ENCODE measurements at places on chromosomes 5 and 9. TPM values are rescaled to one million over a fixed set of nuclear protein-coding genes. Genes with fewer than 3 reads are reported as not detected.

DNA sequence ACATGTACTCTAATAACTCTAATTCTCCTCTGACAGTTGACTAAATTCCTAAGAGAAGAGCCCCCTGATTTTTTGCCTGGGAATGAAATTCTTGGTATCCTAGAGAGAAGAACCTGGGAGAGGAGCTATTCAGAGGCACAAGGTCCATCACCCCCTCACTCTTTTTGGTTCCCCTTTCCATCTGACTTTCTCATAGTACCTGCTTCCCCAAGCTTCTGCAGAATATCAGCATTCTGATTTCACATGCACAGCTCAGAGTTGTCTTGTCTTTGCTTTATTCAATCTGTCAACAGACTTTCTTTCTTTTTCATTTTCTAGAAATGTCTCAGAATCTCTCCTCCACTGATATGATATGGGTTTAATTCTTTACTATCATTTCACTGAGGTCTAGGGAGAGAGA is 141.5 kb upstream of the FBXL17 start:
- DNase-seq = no peak

Gene FBXL7
- 21.2 TPM for total RNA-seq

GRCh38 chr9:88583901-88584596 is 49.1 kb downstream of the NXNL2 start:
- DNase-seq = no peak

GRCh38 chr5:174618589-174618988 is 105.8 kb upstream of the MSX2 start:
- no peak for DNase-seq

DNA sequence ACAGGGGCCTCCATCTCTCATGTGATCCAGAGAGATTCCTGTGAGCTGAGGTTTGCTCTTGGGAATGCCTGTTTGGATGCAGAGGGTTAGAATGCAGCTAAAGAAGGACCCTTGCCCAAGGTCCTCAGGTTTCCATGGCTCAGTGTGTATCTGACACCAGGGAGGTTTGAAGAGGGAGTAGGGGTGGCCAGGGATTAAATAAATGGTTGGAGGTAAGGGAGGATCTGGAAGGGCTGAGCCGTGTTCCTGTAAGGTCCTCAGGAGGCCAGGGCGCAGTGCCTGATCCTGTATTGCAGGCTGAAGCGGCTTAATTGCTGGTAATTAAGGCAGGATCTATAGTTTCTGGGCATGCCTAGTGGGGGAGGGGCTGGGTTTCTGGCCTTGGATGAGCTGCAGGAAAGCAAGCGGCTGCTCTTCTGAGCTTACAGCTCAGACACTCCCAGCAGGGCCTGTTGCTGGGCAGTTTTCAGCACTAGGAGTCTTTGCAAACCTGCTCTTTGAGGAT is 41.5 kb upstream of the MAP1B start:
- no peak for DNase-seq

Gene FGF18
- not detected for total RNA-seq

DNA sequence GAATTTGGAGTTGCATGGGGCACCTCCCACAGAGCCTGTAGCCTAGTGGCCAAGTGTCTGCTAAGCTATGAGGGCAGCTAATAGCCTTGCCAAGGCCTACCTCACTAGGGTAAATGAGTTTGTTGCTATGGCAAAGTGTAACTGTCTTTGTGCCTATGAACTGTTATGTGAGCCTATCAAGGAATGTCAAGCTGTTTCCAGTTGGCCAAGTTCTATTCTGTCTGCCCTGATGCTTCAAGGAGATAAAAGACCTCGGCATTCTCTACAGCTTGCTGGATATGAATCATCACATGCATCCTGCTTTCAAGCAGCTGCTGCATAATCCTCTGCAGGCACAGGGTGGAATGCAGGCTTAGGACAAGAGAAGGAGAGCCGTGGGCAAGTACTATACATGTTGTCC is 69.8 kb upstream of the CCDC112 start:
- DNase-seq = no peak

Gene ALDOB
- not detected for total RNA-seq

GRCh38 chr5:157271740-157272271 is 5.9 kb downstream of the CYFIP2 start:
- no peak for DNase-seq

Gene PCDHGA12
- 13.8 TPM for total RNA-seq

DNA sequence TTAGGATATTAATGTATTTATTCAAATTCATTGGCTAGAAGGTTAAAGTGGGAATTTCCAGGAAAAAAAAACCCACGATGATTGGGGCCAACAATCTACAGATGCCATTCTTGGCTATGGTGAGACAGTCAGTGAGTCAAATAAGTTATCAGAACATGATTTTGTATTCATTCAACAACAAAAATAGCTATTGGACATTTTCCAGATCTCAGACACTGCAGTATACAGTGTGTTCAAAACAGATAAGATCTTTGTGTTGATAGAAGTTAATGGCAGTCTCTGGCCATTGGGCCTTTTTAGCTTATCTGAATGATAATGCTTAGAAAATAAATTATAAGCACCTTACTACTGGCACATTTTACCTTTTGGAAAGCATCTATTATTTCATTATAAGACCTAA is 547.7 kb downstream of the MAT2B start:
- DNase-seq = no peak

- no peak for DNase-seq
Observed at GRCh38 chr5:95718203-95718602, 12.9 kb upstream of the RHOBTB3 start.

DNA sequence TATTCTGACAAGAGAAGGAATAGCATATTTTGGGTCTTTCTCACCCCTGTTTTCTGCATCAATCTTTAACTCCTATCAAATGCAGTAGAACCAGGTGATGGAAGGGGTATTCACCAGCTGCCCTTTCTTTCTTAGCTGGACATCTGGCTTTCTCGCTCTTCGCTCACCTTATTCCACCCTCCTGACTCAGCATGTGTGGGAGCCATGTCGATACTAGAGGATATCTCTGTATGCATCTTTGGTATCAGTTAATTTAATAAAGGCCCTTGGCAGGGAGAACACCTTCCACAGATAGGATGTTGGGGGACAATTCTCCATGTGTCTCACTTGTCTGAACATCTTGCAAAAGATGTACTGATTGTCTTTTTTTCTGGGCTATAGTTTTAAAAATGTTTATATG is 71.5 kb downstream of the ZNF474 start:
- no peak for DNase-seq

Gene CAMK4
- total RNA-seq = 1.2 TPM

Gene CARD6
- 4.1 TPM for total RNA-seq

Gene SPATA31C1
- total RNA-seq = not detected

DNA sequence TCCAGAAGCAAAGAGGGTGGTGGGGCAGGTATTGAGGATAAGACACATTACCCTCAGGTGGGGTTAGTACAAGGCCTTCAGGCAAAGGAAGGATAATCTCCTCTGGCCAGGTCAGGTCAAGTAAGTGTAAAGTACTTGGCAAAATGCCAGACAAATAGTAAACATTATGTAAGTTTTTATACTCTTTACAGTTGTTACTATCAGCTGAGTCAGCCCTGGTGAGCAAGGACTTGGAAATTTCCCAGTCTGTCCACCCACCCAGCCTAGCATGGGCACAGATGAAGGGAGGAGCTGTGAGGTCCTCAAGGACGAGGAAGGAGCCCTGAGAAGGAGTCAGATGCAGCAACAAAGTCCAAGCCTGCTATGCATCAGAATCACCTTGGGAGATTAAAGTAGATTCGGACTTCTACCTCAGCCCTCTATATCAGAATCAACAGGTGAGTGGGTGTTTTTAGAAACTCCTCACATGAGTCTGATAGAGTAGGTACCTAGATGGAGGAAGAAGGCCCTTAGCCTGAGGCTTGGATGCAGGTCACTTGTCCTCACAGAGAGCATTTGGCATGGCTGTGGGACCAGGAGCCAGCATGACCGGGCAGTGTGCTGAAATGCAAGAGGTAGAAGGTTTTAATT is 50.2 kb upstream of the BARX1 start:
- no peak for DNase-seq

DNA sequence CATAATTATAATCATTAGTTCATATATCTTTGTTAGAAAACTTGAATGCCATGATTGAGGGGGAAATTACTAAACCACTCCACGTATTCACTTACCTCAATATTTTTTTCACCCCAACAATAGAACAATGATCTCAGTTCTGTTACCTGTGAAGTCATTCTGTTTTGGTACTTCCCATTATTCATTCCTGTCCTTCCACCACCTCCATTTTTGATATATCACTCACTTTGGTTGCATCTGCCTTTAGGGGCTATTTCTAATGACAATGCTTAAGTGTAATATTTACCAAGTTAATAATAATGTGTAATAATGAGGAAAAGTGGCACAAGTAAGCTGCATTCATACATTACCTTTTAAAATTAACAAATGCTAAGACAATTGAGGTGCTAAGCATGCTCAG is 218.4 kb downstream of the SPATA31D1 start:
- DNase-seq = no peak

GRCh38 chr5:174239718-174240117 is 194.2 kb downstream of the NSG2 start:
- no peak for DNase-seq

Gene RNF20
- total RNA-seq = 27.4 TPM

Gene GNAQ
- 49.5 TPM for total RNA-seq

- DNase-seq = no peak
Observed at GRCh38 chr9:84846906-84847305, 177.4 kb downstream of the NTRK2 start.

Gene BARHL1
- total RNA-seq = not detected

Gene RETREG1
- 12.8 TPM for total RNA-seq

DNA sequence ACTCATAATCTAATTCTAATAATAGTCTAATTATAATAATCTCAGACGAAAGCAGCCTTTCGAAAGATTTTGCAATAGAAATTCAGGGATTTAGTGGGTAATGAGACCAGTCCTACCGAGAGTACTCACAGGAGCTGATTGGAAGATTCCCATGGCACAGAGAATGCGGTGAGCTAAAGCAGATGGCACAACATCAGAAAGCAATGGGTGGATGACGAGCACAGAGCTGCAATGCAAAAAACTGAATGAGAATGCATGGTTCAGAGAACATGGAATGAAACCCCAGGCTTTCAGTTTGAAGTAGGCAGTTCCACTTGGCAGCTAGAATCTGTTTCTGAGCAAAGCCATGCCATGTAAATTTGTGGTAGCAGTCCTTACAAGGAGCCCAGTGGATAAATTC is 78.2 kb upstream of the SPINK5 start:
- DNase-seq = no peak

Gene ADRA1B
- 1.8 TPM for total RNA-seq

DNA sequence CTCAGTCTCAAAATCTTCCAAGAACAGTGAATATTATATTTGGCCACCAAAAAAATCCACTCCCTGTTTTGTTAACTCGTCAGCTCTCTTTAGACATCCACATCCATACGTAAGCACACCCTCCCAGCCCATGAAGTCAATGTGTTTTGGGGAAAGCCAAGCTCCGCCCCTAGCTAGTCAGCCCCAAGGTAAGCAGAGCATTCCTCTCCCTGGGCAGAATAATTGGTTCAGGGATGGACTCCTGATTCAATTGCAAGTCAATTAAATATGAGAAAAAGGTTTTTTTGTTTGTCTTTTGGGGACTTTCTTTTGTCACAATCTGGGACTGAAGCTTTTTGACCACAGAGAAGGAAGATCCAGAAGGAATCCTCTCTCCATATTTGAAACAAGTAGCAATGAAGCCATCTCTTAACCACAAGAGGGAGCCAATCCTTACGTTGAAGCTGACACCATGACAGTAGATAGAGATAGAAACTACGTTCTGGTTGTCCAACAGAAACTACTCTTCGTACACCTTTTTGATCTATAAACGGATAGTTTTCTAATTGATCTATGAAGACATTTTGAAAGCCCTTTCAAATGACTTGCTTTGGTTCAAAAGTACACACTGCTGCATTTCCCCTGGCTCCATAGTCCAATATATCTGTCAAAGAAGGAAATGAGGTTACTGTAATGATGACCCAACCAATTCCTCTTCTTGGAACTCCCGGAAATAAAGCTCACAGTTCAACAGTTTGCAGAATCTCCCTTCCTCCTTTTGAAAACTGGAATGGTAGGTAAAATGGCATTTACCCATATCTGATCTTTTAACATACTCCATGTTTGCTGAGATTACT is 166.4 kb downstream of the TLE1 start:
- no peak for DNase-seq

GRCh38 chr9:128203024-128203706 is at the start of gene DNM1:
DNM1 (plus strand) TSS chr9:128203379; CDS start chr9:128203471, 92 bp downstream.
- DNase-seq = no peak

- DNase-seq = peak; percentile 66
Observed at GRCh38 chr5:179803651-179804554, 2.8 kb downstream of the MGAT4B start.

GRCh38 chr9:68515326-68516017 is 25.2 kb downstream of the TMEM252 start:
- no peak for DNase-seq

GRCh38 chr5:56415356-56415765 is 182.2 kb upstream of the ANKRD55 start:
- peak; percentile 72 for DNase-seq

- no peak for DNase-seq
Observed at GRCh38 chr5:74293182-74293581, 347.3 kb downstream of the ENC1 start.

Gene CD72
- 0.36 TPM for total RNA-seq

Gene TMEM215
- total RNA-seq = not detected

GRCh38 chr5:165457859-165458481 is 1952.6 kb downstream of the MAT2B start:
- DNase-seq = no peak

GRCh38 chr5:163727028-163727427 is 221.6 kb downstream of the MAT2B start:
- no peak for DNase-seq

DNA sequence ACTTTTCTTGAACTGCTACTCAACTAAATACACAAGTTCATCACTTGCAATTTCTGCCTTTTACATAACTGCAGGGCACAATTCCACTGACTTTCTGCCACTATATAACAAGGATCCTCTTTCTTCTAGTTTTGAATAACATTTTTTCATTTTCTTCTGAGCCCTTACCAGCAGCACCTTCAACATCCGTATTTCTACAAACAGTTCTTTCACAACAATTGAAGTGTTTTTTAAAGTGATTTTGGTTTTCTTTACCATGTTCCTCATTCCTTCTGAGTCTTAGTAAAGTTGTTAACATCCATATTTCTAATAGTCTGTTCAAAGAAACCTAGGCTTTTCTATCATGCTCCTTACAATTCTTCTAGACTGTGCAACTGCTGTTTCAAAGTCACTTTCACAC is 127.2 kb upstream of the PITX1 start:
- no peak for DNase-seq

All from sigmoid colon (tissue), 7 donors.